NCI-H446 (cell line): ENCODE measurements at places on chromosomes 2 and 18.

GRCh38 chr2:28293416-28293815, 99.2 kb upstream of the FOSL2 start:
- DNase-seq = no peak

DNA sequence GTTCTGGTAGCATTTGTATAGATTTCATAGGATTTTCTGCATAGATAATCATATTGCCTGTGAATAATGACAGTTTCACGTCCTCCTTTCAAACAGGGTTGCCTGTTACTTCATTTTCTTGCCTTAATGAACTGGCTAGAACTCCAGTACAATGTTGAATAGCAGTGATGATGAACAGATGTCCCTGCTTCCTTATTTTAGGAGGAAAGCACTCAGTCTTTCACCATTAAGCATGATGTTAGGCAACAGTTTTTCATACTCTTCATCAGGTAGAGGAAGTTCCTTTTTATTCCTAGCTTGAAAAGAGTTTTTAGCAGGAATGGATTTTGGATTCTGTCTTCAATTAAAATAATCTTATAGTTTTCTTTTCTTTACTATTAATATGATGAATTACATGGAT, 39.7 kb downstream of the C2orf76 start:
- no peak for DNase-seq

DNA sequence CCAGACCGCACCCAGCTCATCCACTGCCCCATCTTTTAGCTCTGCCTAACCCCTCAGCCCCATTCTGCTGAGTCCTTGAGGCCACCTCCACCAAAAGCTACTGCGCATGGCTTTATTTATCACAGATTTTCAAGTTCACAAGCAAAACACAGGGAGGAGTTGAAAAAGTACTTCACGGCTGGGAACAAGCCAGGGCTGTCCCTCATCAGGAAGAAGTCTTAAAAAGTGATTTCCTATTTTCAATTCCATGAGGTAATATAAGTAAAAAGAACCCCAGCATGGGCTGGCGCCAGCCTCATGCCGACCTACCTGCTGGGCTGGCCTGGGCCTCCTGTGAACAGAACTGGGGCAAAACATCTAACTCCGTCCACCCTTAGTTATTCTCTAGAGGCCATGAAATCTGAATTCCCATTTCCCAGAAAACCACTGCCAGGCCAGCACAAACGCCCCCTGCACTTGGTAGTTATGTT, 69.0 kb downstream of the POLR1A start:
- DNase-seq = no peak

DNA sequence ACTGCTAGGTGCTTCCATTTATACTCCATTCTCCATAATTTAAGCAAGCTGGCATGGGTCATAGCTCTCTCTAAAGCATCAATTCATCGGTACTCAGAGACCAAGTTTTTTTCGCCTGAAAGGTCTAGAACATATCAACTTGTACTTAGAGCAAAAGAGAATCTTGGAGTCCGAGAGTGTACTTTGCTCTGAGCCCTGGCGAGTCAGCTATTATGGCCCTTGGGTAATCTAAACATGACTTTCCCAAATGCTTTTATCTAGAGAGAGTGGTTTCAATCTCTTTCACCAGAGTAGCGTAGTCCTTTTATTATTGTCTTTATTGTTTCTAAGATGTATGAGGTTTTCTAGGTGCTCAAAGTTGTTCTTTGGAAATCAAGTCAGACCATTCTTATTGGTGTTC, 34.4 kb downstream of the MAIP1 start:
- DNase-seq = no peak

GRCh38 chr2:137187216-137187615, 421.9 kb downstream of the THSD7B start:
- DNase-seq = no peak

- no peak for DNase-seq
Measured at GRCh38 chr2:222303045-222303827, 4.4 kb upstream of the PAX3 start.

- peak; percentile 19 for DNase-seq
Measured at GRCh38 chr18:11553098-11553940, 56.1 kb upstream of the SLC35G4 start.

DNA sequence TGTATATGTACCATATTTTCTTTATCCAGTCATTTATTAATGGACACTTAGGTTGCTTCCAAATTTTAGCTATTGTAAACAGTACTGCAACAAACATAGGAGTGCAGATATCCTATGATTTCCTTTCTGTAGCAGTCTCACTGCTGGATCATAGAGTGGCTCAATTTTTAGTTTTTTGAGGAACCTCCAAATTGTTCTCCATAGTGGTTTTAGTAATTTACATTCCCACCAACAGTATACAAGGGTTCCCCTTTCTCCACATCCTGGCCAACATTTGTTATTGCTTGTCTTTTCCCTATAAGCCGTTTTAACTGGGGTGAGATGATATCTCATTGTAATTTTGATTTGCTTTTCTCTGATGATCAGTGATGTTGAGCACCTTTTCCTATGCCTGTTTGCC, 114.3 kb downstream of the TMEM17 start:
- DNase-seq = no peak

DNA sequence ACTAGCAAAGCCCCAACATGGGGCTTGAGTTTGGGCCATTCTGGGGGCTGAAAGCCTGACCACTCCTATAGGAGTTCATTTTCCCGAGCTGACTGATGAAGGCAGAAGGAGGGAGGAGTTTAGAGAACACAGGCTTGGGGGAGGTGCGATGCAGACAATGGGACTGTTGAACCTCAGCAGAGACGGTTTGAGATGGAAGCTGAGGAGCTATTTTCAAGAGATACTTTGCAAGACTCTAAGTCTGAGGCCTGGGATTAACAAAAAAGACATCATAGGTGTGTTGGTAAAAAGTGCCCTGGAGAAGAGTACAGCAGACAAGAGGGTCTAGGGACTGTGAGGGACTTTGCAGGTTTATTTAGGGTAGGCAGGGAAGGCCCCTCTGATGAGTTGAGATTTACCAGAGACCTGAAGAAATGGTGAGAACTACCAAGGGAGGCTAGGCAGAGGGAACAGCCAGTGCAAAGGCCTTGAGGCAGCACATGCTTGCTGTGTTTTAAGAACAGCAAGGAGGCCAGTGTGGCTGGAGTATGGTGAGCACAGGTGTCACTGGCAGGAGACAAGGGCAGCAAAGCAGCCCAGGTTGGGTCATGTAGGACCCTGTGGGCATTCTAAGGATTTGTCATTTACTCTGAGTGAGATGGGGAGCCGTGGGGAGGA, 31.6 kb downstream of the PCBP1 start:
- no peak for DNase-seq

GRCh38 chr2:47799031-47799609, 16.2 kb downstream of the MSH6 start:
- no peak for DNase-seq

DNA sequence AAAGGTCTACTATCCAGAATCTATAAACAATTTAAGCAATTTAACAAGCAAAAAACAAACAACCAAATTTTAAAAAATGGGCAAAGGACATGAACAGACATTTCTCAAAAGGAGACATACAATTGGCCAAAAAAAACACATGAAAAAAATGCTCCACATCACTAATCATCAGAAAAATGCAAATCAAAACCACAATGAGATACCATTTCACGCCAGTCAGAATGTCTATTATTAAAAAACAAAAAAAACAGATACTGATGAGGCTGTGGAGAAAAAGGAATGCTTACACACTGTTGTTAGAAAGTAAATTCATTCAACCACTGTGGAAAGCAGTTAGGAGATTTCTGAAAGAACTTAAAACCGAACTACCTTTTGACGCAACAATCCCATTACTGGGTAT, 66.4 kb upstream of the SESTD1 start:
- no peak for DNase-seq

DNA sequence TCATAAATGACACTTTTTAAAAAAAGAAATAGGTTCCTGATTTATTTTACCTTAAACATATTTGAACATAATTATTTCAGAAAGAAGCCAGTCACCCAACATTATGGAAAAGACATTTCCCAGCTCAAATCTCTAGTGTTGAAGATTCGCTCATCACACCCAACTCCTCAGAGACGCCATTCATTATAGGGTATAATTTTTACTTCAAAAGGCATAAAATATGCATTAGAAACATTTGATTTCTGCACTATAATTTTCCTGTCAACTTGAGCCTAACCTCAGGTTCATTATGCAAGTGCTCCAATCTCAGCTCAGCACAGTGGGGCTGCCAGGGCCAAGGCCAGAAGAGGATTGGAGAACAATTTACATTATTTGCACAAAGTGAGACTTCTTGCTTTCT, 58.8 kb upstream of the TTN start:
- no peak for DNase-seq

DNA sequence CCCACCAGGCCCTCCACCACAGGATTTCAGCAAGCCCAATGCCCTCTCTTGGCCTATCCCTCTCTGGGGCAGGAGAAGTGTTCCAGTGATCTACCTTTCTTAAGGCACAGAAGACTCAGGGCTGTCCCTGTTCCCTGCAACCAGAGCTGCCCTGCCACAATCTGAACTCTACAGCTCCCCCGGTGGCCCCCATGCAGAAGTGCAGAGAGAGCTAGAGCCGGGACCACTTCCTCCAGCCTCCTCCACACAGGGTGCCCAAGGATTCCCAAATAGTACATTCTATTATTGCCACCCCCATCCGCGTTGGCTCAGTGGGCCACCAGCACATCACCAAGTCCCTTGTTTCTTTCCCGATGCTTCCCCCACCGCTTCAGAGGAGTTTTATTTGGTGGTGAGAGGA, 114.8 kb upstream of the PTPRM start:
- DNase-seq = peak; percentile 12

DNA sequence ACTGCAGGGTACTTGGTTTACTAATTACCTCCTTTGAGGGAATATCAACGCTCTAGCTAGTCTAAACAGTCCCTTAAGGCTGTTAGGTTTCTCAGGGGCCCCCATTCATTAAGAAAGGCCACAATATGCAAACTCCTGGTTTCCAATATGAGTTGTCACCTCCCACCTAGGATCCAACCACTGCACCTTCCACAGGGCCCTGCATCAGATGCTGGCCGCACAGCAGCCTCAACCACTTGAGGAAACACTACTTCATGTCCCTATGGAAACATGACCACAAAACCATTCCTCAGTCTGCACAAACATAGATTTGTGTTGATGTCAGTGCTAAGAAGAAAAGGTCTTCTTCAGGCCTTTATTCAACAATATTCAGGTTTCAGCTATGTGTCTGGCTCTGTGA, 40.9 kb downstream of the STAT4 start:
- no peak for DNase-seq

- no peak for DNase-seq
Measured at GRCh38 chr2:176432434-176432833, 163.2 kb downstream of the MTX2 start.

DNA sequence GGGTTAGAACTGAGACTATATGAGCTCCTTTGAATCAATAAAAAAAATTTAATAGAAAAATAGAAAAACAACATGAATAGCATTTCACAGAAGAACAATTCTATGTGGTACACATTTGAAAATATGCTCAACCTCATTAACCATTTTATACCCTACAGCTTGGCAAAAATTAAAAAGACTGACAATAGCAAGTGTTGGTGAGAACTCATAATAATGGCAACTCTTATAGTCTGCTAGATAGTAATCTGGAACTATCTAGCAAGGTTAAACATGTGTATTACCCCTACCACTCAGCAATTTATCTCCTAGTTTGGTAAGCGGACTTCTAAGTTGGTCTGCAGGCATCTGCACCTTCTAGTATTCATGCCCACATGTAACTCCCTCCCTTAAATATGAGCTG, 67.8 kb downstream of the CYBRD1 start:
- DNase-seq = no peak

- DNase-seq = no peak
Measured at GRCh38 chr2:207327513-207327912, 161.8 kb upstream of the KLF7 start.

DNA sequence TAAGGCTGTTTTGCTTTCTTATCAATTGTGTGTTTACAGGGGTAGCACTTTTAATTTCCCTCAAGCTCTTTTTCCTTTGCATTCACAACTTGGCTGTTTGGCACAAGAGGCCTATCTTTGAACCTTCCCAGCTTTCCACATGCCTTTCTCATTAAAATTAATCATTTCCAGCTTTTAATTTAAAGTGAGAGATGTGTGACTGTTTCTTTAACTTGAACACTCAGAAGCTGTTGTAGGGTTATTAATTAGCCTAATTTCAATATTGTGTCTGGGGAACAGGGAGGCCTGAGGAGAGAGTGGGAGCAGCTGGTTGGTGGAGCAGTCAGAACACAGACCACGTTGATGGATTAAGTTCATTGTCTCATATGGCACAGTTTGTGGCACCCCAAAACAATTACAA, 4.7 kb downstream of the ASB1 start:
- no peak for DNase-seq

DNA sequence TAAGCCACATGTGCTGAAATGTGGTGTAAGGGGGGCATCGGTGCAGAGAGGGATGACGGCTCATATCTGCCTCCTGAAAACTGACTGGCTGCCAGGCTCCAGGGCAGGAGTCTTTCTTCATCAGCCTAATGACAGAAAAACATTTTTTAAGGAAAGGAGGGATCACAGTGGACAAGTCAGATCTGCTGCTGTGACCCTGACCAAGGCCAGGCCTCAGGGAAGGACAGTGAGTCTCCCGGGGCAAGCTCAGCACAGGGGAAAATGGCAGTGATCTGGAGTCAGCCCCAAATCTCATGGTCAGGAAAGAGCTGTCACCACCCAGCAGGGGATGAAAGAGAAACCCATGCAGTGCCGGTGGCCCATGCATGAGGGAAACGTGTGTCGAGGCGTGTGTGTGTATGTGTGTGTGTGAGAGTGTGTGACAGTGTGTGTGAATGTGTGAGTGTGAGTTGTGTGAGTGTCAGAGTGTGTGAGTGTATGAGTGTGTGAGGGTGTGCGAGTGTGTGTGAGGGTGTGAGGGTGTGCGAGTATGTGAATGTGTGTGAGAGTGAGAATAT, 134.5 kb downstream of the INHBB start:
- DNase-seq = no peak

- DNase-seq = no peak
Measured at GRCh38 chr18:24840640-24841039, 380.2 kb downstream of the HRH4 start.

GRCh38 chr2:207873794-207874193, 104.1 kb upstream of the FZD5 start:
- no peak for DNase-seq

GRCh38 chr18:47050468-47050867, 15.0 kb upstream of the ELOA2 start:
- DNase-seq = peak; percentile 47

- no peak for DNase-seq
Measured at GRCh38 chr2:120522151-120522751, 176.3 kb downstream of the INHBB start.

GRCh38 chr2:102520801-102521200, 47.8 kb downstream of the SLC9A4 start:
- no peak for DNase-seq

DNA sequence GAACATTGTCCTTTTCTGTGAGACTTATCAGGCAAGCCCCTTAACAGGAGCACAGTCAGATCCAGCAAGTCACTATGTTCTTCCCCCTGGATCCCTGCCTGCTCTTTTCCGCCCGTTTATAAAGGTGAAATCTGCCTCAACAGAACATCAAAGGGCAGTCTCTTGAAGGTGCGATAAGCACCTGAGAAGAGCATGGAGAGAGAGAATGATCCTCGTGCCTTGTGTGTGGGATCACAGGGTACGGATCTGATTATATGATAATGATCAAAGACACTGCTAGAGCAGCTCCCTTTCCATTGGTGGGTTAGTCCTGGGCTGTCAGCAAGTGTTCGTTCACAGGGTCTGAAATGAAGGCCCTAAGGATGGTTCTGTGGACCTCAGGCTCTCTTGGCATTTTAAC, 106.4 kb downstream of the ZAP70 start:
- DNase-seq = no peak
